ENCODE measurements at places on chromosomes 2 and 18. TPM values are rescaled to one million over a fixed set of nuclear protein-coding genes. Genes with fewer than 3 reads are reported as not detected.
A peak's percentile ranks its signal among the peaks of the same experiment; 100 is the strongest.

DNA sequence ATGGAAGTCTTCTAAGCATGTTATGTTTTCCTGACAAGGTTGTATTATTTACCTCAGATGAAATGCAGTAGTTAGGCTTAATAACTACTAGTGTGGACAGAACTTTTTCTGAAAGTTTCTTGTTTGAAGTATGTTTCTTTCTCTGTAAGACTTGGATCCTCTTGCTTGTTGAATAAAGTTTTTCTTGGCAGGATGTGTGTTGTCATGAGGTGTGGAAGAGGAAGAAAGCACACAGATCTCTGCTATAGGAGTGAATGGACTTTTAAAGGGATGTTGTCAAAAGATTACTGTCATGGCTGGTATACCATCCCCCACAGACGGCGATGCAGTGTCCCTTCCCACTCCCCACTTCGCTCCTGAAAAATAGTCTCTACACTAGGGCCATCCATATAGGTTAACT is 2.6 kb downstream of the CAB39 start:
- ATAC-seq: no peak

DNA sequence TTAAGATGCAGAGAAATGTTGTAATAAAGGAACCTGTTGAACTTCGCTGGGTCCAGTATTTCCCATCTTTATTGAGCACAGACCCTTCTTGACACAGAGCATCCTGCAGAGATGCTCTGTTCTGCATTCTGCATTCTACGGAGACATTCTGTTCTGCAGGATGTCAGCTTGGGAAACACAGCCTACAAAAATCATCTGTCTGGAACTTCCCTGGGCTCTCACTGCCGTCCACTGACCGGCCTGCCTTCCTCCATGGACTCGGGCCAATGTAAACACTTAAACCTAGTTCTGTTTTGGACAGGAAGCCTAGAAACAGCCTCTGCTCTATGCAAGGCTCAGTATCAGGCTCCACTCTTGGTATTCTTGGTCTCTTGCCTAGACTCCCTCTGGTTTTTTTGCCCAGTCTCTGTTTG is 90.0 kb upstream of the PPP1CB start:
- ATAC-seq: no peak

DNA sequence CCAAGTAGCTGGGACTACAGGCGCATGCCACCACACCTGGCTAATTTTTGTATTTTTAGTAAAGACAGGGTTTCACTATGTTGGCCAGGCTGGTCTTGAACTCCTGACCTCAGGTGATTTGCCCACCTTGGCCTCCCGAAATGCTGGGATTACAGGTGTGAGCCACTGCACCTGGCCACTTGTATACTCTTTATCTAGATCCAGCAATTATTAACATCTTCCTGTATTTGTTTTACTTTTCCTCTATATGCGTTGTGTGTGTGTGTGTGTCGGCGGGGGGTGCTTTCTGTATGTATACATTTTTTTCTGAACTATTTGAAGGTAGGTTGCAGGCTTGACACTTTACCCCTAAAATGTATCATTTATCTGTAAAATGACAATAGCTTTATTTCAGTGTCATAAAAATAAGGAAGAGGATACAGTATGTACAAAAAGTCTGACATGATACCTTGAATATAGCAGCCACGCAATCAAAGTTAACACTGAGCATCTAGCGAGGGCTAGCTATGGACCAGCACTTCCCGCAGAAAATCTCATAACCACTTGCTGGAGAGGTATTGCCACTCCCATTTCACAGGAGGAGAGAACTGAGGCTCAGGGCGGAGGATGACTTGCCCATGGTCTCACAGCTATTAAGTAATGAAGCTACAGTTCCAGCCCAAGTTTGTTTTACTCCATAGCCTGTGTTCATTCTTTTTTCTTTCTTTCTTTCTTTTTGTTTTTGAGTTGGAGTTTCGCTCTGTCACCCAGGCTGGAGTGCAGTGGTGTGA is 251.3 kb downstream of the MYCN start:
- ATAC-seq: no peak

DNA sequence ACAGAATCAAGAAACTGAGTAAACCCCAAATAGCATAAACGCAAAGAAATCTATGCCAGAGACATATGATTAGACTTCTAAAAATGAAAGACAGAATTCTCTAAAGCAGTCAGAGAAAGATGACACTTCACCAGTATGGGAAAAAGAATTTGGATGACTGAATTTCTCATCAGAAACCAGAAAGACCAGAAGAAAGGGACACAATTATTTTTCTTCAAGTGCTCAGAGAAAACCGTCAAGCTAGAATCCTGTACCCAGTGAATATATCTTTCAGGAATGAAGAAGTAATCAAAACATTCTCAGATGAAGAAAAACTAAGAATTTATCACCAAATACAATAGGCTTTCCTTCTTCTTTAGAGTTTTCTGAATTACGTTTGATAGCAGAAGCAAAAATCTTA is 14.2 kb upstream of the ESPNL start:
- ATAC-seq: no peak

GRCh38 chr18:63229971-63230370 is 89.6 kb downstream of the BCL2 start:
- ATAC-seq: no peak

DNA sequence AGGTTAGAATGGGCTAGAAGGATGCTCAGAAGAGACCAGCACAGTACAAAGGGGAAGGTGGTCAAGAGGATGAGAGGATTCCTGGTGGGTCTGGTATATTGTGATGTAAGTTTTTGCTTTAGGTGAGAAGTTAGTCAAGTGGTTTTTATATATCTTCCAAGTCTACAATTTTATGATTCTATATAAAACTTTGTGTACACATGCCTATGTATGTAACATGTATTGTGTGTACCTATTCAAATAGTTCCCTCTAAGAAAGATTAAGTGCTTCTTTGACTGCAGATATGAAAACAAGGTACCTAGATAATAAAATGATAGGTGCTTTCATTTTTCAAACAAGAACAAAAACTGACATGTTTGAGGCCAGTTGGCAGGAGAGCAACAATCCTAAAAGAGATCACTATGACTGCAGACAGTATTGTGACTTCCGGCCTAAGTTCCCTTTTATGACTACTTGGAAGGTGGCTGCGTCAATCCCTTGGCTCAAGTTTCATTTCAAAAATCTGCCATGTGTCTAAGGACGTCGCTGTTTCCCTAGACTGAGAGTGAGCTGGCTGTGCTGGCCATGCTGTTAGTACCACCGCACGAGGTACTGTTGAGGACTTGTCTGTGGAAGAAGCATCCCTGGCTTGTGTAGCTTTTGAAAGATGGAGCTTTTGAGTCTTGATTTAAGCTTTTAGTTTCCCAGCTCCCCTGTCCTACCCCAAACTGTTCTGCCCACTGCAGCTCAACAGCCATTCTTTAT is 123.1 kb downstream of the PRPF40A start:
- ATAC-seq: peak; percentile 83

DNA sequence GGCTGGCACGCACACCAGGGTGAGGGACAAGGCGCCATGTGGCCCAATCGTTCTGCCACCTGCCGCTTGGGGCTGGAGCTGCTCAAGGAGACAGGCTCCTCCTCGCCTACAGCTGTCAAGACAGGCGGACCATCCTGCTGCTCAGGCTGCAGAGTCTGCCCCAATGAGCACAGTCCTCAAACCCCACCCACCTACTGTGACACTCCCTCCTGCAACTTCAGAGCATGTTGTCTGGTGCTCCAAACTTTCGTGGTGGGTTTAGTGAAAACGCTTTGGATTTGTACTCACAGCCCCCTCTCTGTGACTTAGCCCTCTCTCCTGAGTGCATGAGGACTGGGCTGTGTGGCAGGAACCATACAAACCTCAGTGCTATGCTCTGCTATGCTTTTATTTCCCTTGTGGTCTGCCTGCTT is 23.2 kb upstream of the SLC35F6 start:
- ATAC-seq: no peak

DNA sequence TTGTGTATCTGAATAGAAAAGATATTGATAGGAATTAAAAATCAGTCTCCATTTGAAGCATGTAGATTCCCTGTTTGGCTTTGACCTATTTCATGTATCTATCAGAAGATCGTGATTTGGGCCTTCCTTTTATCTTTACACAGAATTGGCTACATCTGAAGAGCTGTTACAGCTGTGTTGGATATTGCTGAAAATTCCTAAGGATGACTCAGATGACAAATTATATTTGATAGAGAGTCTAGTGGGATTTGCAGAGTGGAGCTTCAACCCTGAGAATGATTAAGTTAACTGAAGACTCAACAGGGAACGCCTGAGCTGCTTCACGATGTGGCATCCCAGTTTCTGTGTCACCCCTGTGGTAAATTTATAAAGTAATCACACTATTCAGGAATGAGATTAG is 4.9 kb upstream of the COL3A1 start:
- ATAC-seq: no peak

GRCh38 chr2:89763581-89764485 is 1072.4 kb downstream of the RPIA start:
- no peak for ATAC-seq

GRCh38 chr2:178450524-178450773 is 526 bp downstream of the PRKRA start:
- ATAC-seq: peak; percentile 63

GRCh38 chr2:212423089-212423488 is 115.5 kb downstream of the ERBB4 start:
- ATAC-seq: no peak

DNA sequence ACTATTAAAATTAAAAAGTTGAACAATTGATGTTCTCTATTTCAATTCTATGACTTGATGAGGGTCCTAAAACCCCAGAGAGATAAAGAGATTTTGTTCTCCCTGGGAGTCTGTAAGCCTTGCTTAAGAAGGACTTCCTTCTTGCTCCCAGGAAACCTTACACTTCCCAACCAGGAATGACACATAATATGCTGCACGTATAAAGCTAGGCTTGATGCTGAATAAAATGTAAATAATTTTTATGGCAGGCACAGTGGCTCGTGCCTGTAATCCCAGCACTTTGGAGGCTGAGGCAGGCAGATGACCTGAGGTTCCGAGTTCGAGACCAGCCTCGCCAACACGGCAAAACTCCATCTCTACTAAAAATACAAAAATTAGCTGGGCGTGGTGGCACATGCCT is 27.8 kb downstream of the SPIRE1 start:
- no peak for ATAC-seq

GRCh38 chr2:151862700-151863099 is 34.5 kb upstream of the ARL5A start:
- no peak for ATAC-seq

GRCh38 chr2:19348692-19349091 is 9.7 kb downstream of the OSR1 start:
- no peak for ATAC-seq

- no peak for ATAC-seq
Measured at GRCh38 chr2:141392517-141393213, 738.2 kb downstream of the LRP1B start.

GRCh38 chr2:105375001-105375561 is 23.8 kb downstream of the FHL2 start:
- ATAC-seq: no peak

DNA sequence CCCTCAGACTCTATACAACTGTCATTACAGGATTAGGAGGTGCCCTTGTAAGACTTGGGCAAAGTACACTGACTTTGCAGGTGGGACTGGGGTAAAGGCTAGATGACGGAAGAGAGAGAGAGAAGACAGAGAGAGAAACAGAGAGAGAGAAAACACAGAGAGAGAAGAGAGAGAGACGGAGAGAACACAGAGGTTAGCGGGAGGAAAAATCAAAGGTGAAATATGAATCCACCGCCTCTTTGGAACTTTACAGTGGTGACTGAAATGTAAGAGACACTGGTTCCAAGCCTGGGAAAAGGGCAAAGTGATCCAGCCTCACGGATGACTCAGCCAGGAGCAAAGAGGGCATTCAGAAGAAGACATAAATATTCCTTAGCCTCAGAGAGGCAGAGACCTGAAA is 25.1 kb upstream of the CAB39 start:
- ATAC-seq: no peak

GRCh38 chr2:238173692-238174091 is 14.9 kb downstream of the ERFE start:
- ATAC-seq: no peak

DNA sequence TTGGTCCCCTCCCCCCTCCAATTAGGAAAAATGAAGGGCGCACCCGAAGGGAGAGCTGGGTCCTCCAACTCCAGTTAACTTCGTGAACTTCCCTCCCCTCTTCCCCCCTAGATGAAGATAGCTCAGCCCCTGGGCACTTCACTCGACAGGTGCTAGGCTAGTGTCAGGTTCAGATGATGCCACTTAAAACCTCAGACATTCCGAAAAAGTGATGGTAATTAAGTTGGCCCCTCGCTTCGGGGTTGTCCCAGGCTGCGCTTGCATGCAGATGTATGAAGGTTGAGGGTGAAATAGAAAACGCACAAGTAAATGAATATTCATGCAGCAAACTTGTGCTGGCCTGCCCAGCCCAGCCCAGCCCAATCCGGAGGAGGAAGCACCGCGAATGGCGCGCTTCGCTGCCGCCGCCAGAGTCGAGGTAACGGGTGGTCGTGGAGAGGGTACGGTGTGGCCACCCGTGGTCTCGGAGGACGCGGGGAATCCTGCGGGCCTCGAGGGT is 3.0 kb upstream of the GBX2 start:
- no peak for ATAC-seq

- no peak for ATAC-seq
Measured at GRCh38 chr2:62672601-62673000, 32.9 kb upstream of the EHBP1 start.

DNA sequence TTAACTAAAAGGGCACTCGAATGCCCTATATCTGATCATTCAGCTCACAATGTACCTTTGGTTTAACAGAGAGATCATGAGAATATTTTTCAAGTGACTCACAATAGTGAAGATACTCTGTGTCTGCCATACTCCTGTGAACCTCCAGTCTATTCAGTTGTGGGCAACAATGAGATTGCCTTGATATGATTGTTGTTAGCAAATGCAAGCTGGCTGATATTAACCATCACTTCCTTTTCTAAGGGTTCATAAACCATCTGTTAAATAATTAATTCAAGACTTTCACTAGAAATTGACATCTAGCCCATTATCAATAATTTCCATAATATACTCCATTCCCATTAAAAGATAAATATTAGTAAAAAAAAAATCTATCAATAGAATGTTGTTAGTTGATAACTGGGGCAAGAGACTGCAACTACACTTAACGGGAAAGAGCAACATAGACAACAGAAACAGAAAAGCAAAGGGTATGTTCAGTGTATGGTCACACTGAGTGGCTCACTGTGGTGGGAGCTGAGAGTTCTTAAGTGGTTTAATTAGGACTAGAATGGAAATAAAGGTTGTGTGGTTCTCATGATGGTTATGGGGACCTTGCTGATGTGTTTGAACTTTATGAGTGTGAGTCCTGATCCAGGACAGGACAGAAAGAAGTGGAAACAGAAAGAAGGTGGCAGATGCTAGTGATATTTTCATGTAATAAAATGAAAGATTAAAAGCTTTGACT is 11.9 kb downstream of the IL18RAP start:
- peak; percentile 39 for ATAC-seq

- ATAC-seq: peak; percentile 43
Measured at GRCh38 chr2:26033270-26033817, 540 bp upstream of the RAB10 start.

DNA sequence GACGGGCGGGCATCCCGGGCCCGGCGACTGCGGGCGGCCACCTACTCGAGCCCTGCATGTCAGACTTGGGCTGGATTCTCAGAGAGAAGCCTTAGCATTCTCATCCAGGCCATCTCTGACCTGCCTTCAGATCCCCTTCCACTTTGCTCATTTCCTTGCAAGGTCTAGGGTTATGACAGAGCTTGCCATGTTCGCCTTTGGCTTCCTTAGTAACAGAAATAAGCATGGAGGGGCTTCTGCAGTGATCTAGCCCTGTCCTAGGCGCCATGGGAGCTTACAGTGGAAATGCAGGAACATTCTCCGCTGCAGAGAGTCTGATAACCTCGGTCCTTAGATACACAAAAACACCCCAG is 632 bp upstream of the ACVR1 start:
- ATAC-seq: peak; percentile 28

Gene GPR75
- total RNA-seq: 3.2 TPM

Gene ARHGAP25
- total RNA-seq: 54.0 TPM

Gene APLF
- total RNA-seq: 3.5 TPM

All from activated T-helper 17 cell treated with anti-CD3 and anti-CD28 coated beads, Interleukin-2, amount 50 U/mL, for 72 hours (primary cell).